Lung (tissue), 17 donors: ENCODE measurements at places on chromosomes 16 and 17.

DNA sequence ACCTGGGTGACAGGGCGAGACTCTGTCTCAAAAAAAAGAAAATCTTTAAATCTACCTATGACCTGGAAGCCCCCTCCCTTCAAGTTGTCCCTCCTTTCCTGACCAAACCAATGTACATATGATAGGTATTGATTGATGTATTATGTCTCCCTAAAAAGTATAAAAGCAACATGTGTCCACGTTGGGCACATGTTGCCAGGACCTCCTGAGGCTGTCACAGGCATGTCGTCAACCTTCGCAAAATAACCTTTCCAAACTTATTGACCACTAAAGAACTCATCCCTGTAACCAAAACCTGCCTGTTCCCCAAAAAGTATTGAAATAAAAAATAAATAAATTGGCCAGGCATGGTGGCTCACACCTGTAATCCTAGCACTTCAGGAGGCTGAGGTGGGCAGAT, 4.4 kb downstream of the OXLD1 start:
- DNase-seq: no peak

- DNase-seq: no peak
These were observed 88.9 kb downstream of the RBFOX1 start for GRCh38 chr16:7421578-7421977.

DNA sequence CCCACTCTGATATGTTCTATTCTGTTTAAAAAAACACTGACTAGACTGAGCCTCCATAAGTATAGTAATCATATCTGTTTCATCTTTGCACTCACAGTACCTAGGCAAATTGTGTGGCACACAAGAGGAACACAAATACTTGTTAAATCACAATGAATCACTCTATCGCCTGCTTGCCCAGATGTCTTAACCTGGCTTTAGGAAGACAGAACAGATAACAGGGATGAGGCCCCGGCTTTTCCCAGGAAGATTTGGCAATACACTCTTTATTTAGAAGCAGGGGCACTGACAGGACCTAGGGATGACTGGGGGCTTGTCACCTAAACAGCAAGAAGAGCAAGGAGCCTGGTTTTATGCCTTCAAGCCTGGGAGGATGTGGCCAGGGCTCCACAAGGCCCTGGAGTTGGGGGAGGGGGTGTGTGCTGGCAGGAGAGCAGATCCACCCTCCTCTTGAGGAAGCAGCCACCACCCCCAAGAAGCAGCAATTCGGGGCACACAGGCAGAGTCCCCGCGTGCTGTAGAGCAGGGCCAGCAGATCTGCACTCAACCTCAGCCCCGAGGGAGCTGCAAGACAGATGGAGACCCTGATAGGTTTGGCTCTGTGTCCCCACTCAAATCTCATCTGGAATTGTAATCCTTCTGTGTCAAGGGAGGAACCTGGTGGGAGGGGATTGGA, 41.0 kb upstream of the KSR1 start:
- no peak for DNase-seq

GRCh38 chr16:396605-397004, 394 bp upstream of the NME4 start:
- DNase-seq: peak; percentile 82

- no peak for DNase-seq
These were observed 902 bp downstream of the GHDC start for GRCh38 chr17:42193216-42193968.
